ENCODE measurements at places on chromosomes 6 and 20. TPM values are rescaled to one million over a fixed set of nuclear protein-coding genes. Genes with fewer than 3 reads are reported as not detected.
A peak's percentile ranks its signal among the peaks of the same experiment; 100 is the strongest.

GRCh38 chr6:162814426-162814973, 86.7 kb downstream of the PACRG start:
- DNase-seq, result no peak

DNA sequence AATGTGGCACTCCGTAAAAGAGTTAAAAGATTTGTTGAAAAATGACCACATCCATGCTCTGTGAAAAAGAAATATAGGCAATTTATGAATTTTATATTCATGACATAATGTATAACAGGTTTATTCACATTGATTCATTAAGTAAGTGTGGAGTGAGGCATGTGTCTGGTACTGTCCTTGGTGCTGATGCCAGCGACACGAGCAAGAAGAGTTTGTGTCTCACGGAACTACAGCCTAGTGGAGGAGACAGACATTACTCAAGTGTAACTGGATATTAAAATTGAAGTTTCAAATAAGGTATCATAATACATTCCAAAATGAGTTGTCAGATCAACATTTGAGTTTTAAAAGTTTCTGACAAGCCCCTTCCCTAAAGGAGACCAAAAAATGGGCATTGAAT, 158.2 kb upstream of the PRND start:
- DNase-seq, result peak; percentile 28

- no peak for DNase-seq
Observed at GRCh38 chr6:63899550-63899949, 263.9 kb downstream of the PHF3 start.

DNA sequence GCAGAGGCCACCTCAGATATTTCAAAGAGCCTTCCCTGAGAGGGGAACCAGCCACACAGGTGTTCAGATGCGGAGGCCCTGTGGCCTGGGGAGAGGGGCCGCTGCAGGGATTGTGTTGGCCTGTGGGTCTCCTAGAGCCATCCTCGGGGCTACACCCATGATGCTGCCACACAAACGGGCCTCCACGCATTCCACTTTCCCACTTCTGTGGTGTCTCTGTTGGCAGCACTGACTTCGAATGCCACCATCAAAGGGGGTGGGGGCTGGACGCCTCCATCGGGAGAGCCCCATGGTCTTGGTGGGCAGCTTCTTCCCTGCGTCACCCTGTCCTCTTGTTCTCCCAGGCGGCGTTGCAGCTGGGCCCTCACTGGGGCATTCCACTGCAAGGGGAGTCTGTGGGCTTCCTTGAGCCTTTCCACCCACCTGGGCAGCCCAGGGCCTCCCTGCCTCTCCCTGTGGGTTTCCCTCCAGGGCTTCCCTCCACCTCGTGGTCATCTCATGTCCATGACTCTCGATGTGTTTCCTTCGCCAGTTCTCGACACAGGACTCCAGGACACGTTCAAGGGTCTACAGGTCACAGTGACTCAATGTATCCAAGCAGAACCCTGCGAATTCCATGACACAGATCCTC, 145.5 kb downstream of the ERMARD start:
- DNase-seq, result no peak

- DNase-seq, result no peak
Observed at GRCh38 chr6:104855507-104855906, 4.2 kb downstream of the HACE1 start.

DNA sequence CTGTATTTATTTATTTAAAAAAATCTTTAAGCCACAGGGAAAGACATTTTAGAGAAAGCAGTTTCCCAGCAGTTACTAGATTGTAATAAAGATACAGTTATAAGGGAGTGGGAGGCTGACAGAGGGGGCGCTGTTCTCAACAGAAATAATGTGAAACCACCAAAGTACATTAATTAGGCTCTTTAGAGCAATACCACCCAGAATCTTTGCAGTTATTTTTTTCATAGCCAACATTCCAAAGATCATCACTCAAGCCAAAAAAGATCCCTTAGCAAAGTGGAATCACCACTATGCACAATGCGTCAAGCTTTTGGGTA, 331.3 kb upstream of the DEFB112 start:
- DNase-seq, result no peak

IMPG1 gene
- polyA plus RNA-seq, result 2.3 TPM

PNLDC1 gene
- 0.34 TPM for polyA plus RNA-seq

FERMT1 gene
- polyA plus RNA-seq, result 4.3 TPM

UNC93A gene
- 0.05 TPM for polyA plus RNA-seq

IYD gene
- polyA plus RNA-seq, result 2.4 TPM

GPR6 gene
- polyA plus RNA-seq, result not detected

HLA-DPA1 gene
- polyA plus RNA-seq, result 41.0 TPM
